ENCODE measurements at places on chromosomes 1 and 21.

DNA sequence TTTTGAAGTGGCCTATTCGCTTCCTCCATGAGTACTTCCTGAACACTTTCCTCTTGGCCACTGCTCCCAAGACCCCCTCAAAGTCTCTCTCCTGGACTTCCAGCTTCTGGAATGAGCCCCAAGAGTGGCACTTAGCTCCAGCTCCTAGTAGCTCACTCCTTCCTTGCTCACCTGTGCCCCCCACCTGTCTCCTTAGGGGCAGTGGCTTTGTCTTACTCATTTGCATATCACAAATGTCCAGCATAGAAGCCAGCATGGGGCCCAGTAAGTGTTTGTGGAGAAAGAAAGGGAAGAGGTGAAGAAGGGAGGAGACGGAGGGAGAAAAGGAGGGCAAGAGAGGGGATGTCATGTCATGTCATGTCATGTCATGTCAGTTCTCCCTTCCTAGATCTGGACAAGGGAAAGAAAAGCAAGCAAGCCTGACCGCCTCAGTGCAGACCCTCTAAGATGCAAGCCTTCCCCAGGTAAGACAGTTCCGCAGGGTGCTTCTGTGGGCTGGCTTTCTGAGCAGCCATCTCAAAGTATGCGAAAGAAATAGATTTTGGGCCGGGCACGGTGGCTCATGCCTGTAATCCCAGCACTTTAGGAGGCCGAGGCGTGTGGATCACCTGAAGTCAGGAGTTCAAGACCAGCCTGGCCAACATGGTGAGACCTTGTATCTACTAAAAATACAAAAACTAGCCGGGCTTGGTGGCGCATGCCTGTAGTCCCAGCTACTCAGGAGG is 6.9 kb upstream of the MX1 start:
- no peak for DNase-seq

- DNase-seq, result no peak
These were observed 160.6 kb downstream of the HMCN1 start for GRCh38 chr1:185894791-185895190.

- no peak for DNase-seq
These were observed 67.8 kb downstream of the CNIH3 start for GRCh38 chr1:224683936-224684335.

DNA sequence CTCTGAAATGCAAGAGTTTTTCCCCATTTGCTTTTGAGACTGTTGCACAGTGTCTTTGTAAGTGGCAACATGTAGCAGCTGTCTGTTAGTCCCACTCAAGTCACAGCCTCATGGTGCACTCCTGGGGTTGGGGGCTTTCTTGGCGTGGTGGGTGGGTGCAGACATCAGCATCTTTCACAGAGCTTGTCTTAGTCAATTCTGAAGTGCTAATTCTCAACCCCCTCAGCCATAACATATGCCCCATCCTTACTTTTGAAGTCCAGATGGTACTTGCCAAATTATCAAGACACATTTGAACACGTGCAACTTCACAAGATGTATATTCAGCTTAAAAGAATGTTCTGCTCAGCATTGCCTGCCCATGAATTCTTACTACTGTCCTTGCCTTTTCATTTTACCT is 87.1 kb downstream of the VCAM1 start:
- DNase-seq, result no peak
